CD4-positive, alpha-beta memory T cell (primary cell): ENCODE measurements at places on chromosomes 2 and 18.

- no peak for DNase-seq
Measured at GRCh38 chr2:182866095-182866460, 359 bp downstream of the FRZB start.

DNA sequence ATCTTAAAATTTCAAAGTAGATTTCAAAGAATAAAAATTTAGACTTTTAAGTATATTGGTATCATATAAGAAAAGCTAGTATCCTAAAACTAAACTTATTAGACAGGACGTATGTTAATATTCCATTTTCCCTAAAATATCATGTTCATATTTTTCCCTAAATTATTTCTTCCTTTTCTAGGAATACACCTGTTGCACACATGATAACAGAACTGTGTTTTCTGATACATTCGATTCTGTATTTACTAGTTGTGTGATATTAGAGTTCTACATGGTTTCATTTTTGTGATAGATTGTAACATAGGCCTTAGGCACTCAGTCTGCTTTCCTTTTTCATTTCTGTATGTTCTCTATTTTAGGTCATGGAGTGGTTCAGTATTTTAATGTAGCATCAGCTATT lies 10.9 kb downstream of the RBM45 start:
- no peak for DNase-seq

- DNase-seq, result no peak
Measured at GRCh38 chr18:35682281-35682867, 100.8 kb downstream of the GALNT1 start.

DNA sequence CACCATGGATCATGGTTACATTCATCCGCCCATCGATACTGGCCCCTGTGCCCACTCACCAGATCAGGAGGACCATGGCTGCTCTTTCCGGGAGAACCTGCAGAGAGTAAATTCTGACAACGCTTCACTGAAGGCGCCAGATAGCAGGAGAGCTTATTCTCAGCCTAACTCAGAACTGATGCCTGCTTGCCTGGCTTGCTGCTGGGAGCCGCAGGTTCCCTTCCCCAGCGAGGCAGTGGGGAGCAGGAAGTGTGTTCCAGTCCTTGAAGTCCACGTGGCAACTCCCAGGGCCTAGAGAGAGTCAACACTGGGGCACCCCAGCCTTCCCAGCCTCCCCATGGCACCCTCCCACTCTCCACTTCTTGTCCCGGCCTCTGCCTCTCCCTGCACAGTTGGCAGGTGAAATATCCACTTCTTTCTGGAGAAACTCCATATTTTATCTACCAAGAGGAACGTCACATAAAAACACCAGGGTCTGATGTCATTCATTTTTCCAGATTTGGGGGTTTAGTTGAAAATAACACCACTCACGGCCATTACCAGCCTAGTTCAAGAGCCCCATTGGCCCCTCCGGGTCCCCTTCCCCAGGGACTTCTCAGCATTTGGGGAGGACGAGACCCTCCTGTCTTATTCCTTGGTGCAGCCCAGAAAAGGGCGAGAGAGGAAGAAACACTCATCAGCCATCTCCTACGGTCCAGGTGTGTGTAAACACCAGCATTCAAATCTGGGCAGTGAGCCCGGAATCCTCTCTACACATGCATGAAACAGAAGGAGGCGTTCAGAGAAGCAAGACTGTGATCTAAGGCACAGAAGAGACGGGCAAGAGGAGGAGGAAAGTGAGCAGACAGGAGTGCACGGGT lies 3.5 kb upstream of the TUBB6 start:
- DNase-seq, result no peak

GRCh38 chr2:170221317-170222288 lies 43.7 kb downstream of the MYO3B start:
- DNase-seq, result no peak

GRCh38 chr2:148483665-148484064 lies 160.9 kb upstream of the EPC2 start:
- no peak for DNase-seq

DNA sequence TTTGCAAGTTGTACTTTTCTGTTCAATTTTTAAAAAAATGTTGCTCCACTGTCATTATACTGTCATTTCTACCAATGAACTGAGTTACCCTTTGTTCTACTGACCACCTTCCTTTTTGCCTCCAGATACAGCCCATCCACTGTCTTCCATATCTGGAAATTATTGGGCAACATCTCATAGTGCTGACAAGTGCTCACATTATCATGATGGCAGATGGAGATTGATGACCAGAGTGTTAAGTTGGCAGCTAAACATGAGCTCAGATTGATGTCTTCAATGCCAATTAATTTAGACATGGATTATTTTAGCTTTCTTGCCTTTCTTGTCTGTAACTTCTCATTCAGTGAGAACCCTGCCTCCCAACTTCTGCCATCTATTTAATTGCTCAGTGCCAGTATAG lies 76.6 kb downstream of the KIAA1328 start:
- no peak for DNase-seq

DNA sequence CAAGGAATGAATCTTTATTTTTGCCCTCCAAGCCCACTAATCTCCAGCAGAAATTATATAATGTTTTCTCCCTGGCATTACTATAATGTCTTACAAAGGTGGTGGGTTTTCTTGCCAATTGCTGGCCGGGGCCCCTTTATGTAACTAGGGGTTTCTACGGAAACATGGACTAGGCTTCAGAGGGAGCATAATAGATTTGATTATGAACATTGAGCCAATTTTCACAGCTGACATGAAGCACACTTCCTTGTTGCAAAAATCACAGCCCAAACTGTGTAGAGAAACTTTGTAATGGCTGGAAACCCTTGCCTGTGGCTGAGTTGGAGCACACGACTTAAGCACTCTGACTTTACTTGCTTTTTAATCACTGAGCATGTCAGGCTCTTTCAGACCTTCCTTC lies 3.8 kb upstream of the CYRIA start:
- DNase-seq, result no peak
